Activated T-helper 1 cell treated with anti-CD3 and anti-CD28 coated beads, Interleukin-2, amount 50 U/mL, for 16 hours (primary cell): ENCODE measurements at places on chromosomes 3 and 15.

GRCh38 chr3:185717627-185718402 lies 107.0 kb downstream of the IGF2BP2 start:
- no peak for DNase-seq

GRCh38 chr3:71876135-71877105 lies 91.5 kb upstream of the PROK2 start:
- no peak for DNase-seq

DNA sequence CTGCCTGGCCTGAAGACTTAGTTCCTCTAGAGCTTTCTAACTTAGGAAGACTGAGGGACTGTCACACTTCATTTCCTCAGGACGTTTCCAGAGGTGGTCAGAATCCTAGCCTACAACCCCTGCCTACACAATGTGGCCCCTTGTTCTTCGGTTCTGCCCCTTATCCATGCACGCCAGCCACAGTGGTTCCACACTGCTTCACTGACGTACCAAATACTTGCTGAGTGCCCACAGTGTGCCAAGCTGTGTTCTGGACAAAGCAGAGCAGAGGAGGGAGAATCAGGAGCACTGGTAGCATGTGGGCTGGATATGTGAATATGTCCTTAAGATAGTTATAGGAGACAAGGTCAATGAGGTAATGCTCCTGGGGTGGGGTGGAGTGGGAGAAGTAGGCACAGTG lies 70.5 kb upstream of the SAMMSON start:
- no peak for DNase-seq

DNA sequence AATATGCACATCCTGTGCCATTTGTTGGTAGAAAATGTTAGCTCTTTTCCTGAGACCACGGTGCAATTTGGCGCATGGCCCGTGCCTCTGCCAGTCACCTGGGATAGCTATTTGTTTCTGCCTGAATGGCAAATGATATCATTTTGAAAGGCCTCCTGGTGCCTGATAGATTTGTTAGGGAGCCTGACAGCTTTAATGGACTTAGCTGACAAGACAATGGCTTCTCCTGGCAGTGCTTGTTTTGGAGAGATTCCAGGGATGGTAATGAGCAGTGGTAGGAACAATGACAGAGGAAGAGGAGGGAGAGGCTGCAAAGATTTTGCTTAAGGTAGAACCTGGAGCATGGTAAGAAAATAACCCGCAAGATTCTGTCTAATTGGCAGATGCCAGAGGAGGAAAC lies 268.5 kb downstream of the CLSTN2 start:
- no peak for DNase-seq

- no peak for DNase-seq
These were observed 135.7 kb upstream of the RAD18 start for GRCh38 chr3:9098716-9099675.

DNA sequence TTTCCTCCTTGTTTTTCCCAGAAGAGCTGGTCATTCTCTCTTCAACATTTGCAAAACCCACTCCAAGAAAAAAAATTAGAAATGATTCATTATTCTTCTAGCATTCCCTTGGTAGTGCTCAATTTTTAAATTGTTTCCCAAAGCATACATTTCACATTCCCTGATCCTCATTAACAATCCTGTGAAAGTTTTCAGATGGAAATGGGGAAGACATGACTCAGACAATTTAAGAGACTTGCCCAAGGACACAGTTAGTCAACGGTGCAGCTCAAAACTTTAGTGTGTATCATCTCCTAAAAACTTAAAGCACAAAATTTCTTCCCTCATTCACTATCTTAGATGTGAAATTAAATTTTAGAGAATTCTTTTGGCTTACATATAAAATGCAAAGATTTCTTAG lies 17.1 kb upstream of the ABI3BP start:
- DNase-seq: no peak
